ENCODE measurements at places on chromosomes 12 and 14. TPM values are rescaled to one million over a fixed set of nuclear protein-coding genes. Genes with fewer than 3 reads are reported as not detected.

TBX5 gene
- not detected for total RNA-seq

FAM186B gene
- total RNA-seq: 0.13 TPM

- no peaks in the 10 kb centered on the region for H3K36me3 ChIP-seq
- no peaks in the 10 kb centered on the region for H3K27me3 ChIP-seq
- no peak overlapping the region for H3K4me3 ChIP-seq
- DNase-seq: no peak
- H3K4me1 ChIP-seq: no peaks in the 10 kb centered on the region
- no peak overlapping the region for H3K27ac ChIP-seq
Measured at GRCh38 chr14:53542732-53543131, 389.6 kb upstream of the DDHD1 start.

DNA sequence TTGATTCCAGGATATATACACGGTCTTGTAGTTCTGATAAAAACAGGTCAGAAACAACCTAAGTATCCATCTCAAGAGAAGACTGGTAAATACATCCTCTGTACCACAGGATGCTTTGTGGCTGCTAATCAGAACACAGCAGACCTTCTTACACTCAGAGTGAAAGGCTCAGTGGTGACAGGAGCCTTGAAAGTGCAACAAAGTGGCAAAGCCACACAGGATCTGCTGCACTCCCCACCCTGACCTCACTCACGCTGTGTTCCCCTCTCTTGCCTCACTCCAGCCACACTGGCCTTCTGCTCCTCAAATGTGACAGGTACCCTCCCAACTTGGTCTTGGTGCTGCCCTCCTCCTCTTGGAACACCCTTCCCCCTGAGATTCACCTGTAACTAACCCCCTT, 98.1 kb upstream of the GRIP1 start:
- no peaks in the 10 kb centered on the region for H3K36me3 ChIP-seq
- DNase-seq: no peak
- no peaks in the 10 kb centered on the region for H3K27me3 ChIP-seq
- H3K27ac ChIP-seq: no peak overlapping the region
- no peaks in the 10 kb centered on the region for H3K4me1 ChIP-seq
- H3K4me3 ChIP-seq: no peak overlapping the region

PRICKLE1 gene
- 20.1 TPM for total RNA-seq

RND1 gene
- total RNA-seq: 0.44 TPM

- no peak overlapping the region for H3K27ac ChIP-seq
- no peaks in the 10 kb centered on the region for H3K27me3 ChIP-seq
- DNase-seq: no peak
- H3K4me1 ChIP-seq: no peaks in the 10 kb centered on the region
- no peaks in the 10 kb centered on the region for H3K36me3 ChIP-seq
- H3K4me3 ChIP-seq: no peak overlapping the region
Measured at GRCh38 chr14:94805680-94806288, 35.9 kb upstream of the GSC start.

SPIC gene
- not detected for total RNA-seq

DNA sequence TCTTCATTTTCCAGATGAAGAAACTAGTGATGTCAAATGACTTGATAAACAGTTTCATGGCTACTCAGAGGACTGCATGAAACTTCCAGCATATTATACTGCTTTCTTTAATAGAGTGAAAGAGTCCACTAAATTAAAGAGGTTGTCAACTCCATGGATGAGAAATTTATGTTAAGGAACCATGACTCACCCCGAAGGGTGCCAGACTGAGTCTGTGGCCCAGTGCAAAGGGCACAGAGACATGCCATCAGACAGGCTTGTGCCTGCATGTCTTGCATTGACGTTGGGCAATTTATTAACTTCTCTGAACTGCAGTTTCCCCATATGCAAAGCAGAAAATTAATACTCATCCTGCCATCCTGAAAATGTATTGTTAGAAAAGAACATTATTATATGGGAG, 382.4 kb downstream of the APAF1 start:
- H3K36me3 ChIP-seq: no peaks in the 10 kb centered on the region
- no peak overlapping the region for H3K27ac ChIP-seq
- no peak for DNase-seq
- 0 out of 2 replicates have a peak, but pooled peaks cover 2% of the 10 kb centered on the region for H3K27me3 ChIP-seq
- no peaks in the 10 kb centered on the region for H3K4me1 ChIP-seq
- H3K4me3 ChIP-seq: no peak overlapping the region

DNA sequence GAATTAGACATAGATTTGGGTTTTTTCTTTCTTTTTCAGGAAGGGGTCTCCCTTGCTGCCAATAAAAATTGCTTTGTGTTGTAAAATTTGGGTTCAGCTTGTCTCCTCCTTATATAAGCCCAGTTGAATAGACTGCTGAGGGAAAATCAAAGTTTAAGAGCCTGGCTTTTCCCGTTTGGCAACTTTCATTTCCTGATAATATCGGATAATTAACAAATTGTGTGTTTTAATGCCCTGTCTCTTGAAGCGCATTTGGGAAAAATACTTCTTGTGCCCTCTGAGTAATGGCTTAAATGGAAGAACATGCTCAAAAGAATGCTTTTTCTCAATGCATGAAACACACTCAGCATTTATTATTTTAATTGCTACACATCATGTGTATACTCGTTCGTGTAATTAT, 198.0 kb upstream of the DCN start:
- peaks cover 3% of the 10 kb centered on the region for H3K4me1 ChIP-seq
- no peaks in the 10 kb centered on the region for H3K36me3 ChIP-seq
- 0 out of 2 replicates have a peak, but pooled peaks cover 6% of the 10 kb centered on the region for H3K27me3 ChIP-seq
- H3K27ac ChIP-seq: no peak overlapping the region
- DNase-seq: no peak

- H3K4me1 ChIP-seq: no peaks in the 10 kb centered on the region
- H3K27ac ChIP-seq: no peak overlapping the region
- no peak overlapping the region for H3K4me3 ChIP-seq
- H3K27me3 ChIP-seq: no peaks in the 10 kb centered on the region
Measured at GRCh38 chr12:55861396-55861795, 18.7 kb upstream of the MMP19 start.

CHST11 gene
- 11.4 TPM for total RNA-seq

DNA sequence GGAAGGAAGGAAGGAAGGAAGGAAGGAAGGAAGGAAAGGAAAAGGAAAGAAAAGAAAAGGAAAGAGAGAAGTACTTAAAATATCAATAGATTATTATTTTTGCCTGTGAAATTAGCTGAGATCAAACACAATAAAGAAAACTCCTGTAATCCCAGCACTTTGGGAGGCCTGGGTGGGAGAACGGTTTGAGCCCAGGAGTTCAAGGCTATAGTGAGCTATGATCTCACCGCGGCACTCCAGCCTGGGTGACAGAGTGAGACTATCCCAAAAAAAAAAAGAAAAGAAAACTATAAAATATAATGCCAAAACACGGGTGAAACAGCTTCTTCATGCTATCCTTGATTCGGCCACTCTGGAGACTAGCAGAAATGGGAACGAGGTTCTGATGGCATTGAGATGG, 26.2 kb upstream of the CKAP4 start:
- H3K4me1 ChIP-seq: no peaks in the 10 kb centered on the region
- H3K27me3 ChIP-seq: no peaks in the 10 kb centered on the region
- H3K4me3 ChIP-seq: no peak overlapping the region
- no peaks in the 10 kb centered on the region for H3K36me3 ChIP-seq

DNA sequence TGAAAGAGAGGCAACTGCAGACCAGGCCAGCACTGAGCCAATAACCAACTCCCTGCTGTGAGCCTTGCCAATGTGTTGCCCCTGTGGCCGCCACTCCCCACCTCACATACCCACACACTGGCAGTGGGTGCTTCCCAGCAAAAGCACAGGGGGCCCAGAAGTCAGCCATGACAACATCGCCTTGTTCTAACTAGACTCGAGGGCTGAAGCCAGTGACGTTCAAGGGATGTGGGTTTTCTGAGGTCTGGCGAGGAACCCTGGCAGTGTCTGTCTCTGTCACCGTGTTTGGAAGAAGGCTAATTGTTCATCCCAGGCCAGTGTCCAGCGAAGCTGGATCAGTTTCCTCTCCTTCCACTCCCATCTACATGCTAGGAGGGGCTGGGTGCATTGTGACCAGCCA, 311.8 kb upstream of the AMIGO2 start:
- H3K27me3 ChIP-seq: no peaks in the 10 kb centered on the region
- no peak for DNase-seq
- no peaks in the 10 kb centered on the region for H3K4me1 ChIP-seq
- H3K4me3 ChIP-seq: no peak overlapping the region

GRCh38 chr12:125128439-125129178, 63.4 kb downstream of the AACS start:
- H3K27ac ChIP-seq: no peak overlapping the region
- no peak overlapping the region for H3K4me3 ChIP-seq
- H3K36me3 ChIP-seq: no peaks in the 10 kb centered on the region
- H3K4me1 ChIP-seq: no peaks in the 10 kb centered on the region
- DNase-seq: no peak
- H3K27me3 ChIP-seq: no peaks in the 10 kb centered on the region

KRT86 gene
- 1.1 TPM for total RNA-seq

DNA sequence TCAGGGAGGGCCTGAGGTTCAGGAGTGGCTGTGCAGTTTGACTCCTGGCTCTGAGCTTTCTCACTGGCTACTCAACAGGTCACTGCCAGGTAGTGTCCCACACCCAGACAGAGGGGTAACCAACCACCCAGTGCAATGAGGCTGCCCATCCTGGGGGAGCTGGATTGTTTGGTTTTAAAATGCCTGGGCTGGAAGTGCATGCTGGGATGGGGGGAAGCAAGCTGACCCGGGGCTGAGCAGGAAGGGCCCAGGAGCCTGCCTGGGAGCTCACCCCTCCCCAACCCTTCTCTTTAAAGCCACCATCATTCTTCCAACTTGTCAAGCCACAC, 12.6 kb upstream of the ABHD12B start:
- no peak overlapping the region for H3K27ac ChIP-seq
- peaks cover 2% of the 10 kb centered on the region for H3K27me3 ChIP-seq
- H3K4me1 ChIP-seq: no peaks in the 10 kb centered on the region
- no peaks in the 10 kb centered on the region for H3K36me3 ChIP-seq
- no peak for DNase-seq
- peak overlapping the region; percentile 47 for H3K4me3 ChIP-seq

DNA sequence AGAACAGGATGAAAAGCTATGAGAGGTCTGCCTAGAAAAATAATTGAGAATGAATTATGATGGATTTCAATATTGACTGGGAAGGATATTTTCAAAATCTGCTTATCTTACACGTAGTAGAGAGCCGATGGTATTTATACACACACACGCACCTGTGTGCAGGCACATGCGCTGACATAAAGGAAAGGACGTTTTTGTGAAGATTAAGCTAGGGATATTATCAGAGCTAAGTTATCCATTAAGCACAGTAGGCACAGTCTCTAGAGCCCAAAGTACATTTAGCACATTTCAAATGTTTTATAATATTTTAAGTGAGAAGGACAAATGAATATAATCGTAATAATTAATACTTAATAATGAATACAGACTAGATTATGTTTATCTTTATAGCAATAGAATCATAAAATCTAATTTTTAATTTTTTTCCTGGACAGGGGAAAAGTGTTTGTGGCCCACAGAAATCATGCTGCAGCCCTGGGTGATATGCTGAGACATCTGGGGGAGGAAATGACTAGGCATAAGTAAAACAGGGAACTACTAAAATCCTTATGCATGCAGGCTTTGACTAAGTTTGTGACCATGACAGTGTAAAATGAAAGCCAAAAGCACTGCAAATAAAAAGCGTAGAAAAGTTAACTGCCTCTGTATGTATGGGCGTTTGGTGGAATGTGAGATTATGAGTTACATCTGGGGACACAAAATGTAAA, 146.1 kb downstream of the KITLG start:
- no peaks in the 10 kb centered on the region for H3K27me3 ChIP-seq
- no peaks in the 10 kb centered on the region for H3K4me1 ChIP-seq
- H3K27ac ChIP-seq: no peak overlapping the region
- H3K4me3 ChIP-seq: no peak overlapping the region
- no peaks in the 10 kb centered on the region for H3K36me3 ChIP-seq

KLHL28 gene
- 7.2 TPM for total RNA-seq

- H3K4me1 ChIP-seq: no peaks in the 10 kb centered on the region
- no peaks in the 10 kb centered on the region for H3K27me3 ChIP-seq
- H3K27ac ChIP-seq: no peak overlapping the region
- H3K4me3 ChIP-seq: no peak overlapping the region
- H3K36me3 ChIP-seq: no peaks in the 10 kb centered on the region
- DNase-seq: no peak
Measured at GRCh38 chr12:47328831-47329545, 249.2 kb upstream of the AMIGO2 start.

CDH24 gene
- 9.0 TPM for total RNA-seq

- H3K36me3 ChIP-seq: no peaks in the 10 kb centered on the region
- DNase-seq: no peak
- no peaks in the 10 kb centered on the region for H3K4me1 ChIP-seq
Measured at GRCh38 chr12:30988646-30989286, 62.2 kb downstream of the TSPAN11 start.

GRCh38 chr12:38930990-38931389, 25.6 kb upstream of the CPNE8 start:
- no peaks in the 10 kb centered on the region for H3K4me1 ChIP-seq
- no peaks in the 10 kb centered on the region for H3K27me3 ChIP-seq
- H3K36me3 ChIP-seq: no peaks in the 10 kb centered on the region
- DNase-seq: no peak
- no peak overlapping the region for H3K4me3 ChIP-seq

DNA sequence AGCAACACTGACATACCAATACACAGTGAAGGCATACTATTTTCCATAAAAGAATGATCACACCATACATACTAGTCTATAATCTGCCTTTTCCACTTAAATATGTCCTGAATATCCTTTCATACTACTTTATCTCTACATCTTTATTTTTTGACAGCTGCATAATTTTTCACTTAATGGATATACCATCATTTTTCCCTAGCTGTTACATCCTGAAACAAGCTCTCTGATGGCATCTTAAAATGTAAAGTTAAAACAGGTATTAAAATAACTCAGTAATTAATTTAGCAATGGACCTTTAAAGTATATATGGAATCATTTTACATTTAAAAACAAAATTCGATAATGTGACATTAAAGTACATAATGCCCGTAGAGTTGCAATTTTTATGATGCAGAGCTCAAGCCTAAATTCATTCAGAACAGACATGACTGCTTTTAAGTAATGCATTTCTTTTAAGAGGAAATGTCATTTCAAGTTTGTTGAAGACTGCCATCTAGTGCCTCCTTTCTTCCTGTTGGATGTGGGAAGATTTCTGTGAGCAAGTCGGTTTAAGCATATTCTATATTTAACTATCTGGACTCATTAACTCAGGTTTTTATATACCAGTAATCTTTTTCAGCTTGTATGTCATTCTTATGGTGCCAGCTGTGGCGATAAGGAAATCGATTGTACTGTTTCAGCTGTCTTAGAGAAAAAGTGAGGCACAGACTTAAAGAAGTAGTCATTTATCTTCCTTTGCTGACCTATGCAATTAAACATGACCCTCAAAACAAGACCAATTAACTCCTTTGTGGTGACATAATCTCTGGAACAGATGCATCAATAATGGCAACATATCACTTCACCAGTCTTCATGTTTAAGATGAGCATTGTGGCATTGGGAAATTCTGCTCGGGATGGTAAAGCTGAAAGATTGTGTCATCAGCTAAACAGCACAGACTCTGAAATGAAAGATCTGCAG, 20.3 kb downstream of the PRICKLE1 start:
- DNase-seq: peak; percentile 25
- no peaks in the 10 kb centered on the region for H3K36me3 ChIP-seq
- no peaks in the 10 kb centered on the region for H3K27me3 ChIP-seq
- peaks cover 7% of the 10 kb centered on the region for H3K4me1 ChIP-seq

- H3K27ac ChIP-seq: peak overlapping the region; percentile 95
- H3K27me3 ChIP-seq: no peaks in the 10 kb centered on the region
- H3K4me1 ChIP-seq: peaks cover 47% of the 10 kb centered on the region
- no peaks in the 10 kb centered on the region for H3K36me3 ChIP-seq
- H3K4me3 ChIP-seq: no peak overlapping the region
- DNase-seq: no peak
Measured at GRCh38 chr12:13099066-13099843, 4.2 kb downstream of the GSG1 start.
